ENCODE measurements at places on chromosomes 16 and 17.

DNA sequence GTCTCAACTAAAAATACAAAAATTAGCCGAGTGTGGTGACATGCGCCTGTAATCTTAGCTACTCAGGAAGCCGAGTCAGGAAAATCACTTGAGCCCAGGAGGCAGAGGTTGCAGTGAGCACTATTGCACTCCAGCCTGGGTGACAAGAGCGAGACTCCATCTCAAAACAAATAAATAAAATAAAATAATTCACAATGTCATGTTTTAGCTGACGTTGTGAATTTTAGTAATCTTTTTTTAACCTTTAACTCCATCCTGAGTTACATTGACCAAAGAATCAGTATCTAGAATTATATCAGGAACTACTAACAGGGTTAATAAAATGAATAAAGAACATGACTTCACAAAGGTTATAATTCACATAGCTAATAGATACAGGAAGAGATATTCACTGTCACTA lies 5.9 kb downstream of the RBL2 start:
- no peak for DNase-seq

- no peak for DNase-seq
Measured at GRCh38 chr16:78589331-78589730, 489.9 kb downstream of the WWOX start.

GRCh38 chr17:47941246-47942095 lies at the start of gene PNPO:
PNPO (plus strand) TSS chr17:47941571; CDS start chr17:47941676, 105 bp downstream.
- peak; percentile 59 for DNase-seq

- DNase-seq: no peak
Measured at GRCh38 chr17:47717261-47717697, 15.8 kb upstream of the TBX21 start.

DNA sequence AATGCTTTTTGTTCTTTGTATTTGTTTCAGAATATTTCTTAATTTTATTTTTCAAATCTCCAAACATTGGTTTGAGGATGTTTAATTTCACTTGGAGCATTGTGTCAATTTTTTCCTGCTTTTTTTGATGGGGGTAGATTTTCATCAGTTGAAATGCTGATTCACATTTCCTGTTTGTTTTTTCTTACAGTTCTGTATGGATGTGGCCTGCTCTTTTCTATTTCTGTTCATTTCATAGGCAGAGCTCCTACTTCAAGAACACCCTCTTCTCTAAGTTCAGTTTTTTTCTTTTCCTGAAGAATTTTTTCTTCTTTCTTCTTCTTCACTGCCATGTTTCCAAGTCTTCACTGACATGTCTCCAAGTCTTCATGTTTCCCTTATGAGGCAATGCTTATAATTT lies 8.8 kb downstream of the MBTD1 start:
- DNase-seq: no peak

DNA sequence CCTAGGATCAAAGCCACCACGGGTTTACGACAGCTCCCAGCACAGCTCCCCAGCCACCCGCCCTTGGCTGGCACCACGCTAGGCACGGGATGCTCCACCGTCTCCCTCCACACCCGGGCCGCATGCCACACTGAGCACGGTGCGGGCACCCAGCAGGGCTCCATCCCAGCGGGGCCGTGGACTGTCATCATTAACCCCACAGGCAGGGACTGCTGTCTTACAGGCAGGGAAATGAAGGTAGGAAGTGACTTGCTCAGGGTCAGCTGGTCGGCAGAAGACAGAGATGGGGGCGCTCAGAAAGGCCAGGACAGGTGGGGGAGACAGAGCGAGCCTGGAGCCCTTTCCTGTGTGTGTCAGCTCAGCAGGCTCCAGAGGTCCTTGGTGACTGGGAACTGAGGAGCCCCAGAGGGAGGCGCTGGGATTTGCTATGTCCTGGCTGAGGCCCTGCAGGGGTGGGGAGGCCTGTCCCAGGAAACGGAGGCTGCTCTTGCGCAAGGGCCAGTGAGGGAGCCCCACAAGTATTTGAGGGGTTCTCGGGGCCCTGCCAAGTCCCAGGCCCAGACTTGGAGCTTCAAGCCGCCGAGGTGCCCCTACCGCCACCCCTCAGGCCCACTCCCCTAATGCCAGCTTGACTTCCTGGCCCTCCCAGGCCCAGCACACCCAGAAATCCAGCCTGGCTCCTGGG lies 3.2 kb downstream of the UBALD1 start:
- DNase-seq: no peak

- no peak for DNase-seq
Measured at GRCh38 chr16:85398050-85398451, 215.1 kb upstream of the GSE1 start.

DNA sequence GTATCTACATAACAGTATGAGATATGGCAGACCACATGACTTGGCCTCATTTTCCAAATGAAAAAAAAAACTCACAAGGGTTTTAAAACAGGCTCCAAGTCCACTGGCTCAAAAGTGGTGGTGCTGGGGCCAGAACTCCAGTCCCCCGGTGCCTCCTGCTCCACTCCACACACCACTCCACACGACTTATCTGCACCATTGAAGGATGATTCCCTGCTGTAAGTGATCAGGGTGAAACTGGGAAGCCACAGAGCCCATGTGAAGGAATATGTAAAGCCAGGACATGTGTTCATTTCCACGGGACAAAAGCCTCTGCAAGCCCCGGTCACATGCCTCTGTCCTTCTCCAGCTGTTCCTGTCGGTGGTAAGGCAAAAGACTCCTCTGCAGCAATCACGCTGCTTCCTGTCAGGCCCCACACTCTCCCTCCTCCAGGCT lies 97.2 kb downstream of the ZNF18 start:
- DNase-seq: no peak

- no peak for DNase-seq
Measured at GRCh38 chr17:49775546-49776260, 11.8 kb upstream of the FAM117A start.

- DNase-seq: no peak
Measured at GRCh38 chr17:47713980-47714700, 18.9 kb upstream of the TBX21 start.

DNA sequence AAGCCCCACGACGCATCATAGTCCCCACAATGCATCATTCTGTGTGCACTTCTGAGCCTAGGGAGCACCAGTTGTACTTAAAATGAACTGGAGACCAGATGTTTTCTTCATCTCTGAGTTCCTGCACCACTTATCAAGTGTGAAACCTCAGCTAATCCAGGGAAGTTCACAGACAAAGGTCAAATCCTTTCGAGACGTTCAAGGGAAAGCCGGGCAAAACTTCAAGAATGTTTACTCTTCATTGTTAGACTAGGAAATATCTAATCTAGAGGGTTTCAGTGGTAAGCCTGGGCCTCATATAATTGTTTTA lies 4.6 kb upstream of the PMP22 start:
- DNase-seq: no peak

DNA sequence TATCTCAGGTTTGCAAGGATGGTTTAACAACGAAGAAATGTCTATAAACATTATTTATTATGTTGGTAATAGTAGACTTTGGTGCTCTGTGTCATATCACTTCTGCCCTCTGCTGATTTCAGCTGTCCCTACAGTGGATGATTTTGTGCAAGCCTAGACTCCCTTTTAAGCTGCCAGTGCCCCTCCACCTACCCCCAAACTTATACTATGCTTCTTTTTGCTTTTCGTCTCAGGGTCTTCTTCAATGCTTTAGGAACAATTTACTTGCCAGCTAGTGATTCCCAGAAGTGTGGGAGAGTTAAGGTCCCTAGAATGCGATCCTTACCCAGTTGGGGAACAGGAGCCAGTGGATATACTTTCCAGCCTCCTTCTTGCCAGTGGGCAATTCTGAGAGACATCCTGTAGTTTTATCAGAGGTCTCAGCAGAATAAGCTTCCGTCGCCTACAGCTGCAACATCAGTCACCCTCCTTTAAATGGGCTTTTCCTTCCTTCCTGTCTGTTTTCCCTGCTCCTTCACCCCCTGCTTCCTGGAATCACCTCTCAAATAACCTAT lies 4.1 kb downstream of the ICAM2 start:
- DNase-seq: no peak

DNA sequence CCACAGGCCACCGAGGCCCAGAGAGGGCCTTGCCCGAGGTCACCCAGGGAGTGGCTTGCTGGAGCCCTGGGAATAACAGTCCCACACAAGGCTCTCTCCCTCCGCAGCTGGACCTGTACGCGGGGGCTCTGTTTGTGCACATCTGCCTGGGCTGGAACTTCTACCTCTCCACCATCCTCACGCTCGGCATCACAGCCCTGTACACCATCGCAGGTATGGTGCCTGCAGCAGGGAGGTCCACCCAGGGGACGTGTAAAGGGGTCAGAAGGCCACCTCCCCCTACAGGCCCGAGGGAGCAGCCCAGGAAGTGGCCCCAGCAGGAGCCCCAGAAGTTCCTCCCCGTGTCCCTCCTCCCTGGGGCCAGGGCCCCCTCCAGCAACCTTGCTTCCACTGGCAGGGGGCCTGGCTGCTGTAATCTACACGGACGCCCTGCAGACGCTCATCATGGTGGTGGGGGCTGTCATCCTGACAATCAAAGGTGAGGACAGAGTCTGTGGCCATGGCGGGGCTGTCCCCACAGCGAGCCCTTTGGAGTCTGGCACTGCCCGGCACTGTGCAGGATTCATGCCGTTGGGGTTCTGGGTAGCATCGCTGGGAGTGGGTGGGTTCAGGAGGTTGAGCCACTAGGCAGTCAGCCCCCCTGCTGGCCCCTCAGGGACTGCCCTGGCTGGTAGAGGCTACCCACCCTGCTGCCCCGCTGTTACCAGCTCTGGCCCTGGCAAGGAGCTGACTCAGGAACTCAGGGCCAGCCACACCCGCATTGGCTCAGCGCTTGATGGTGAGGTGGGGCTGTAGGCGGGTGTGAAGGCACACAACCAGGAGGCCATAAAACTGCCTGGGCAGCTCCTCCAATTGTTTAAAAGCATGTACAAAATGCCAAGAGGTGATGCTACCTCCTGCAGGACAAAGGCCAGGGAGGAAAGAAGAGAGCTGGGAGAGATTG lies 17.3 kb downstream of the SLC5A10 start:
- no peak for DNase-seq

GRCh38 chr16:11742093-11742535 lies 543 bp downstream of the TXNDC11 start:
- DNase-seq: no peak

GRCh38 chr16:85821390-85822135 lies 22.1 kb downstream of the COX4I1 start:
- DNase-seq: peak; percentile 59

DNA sequence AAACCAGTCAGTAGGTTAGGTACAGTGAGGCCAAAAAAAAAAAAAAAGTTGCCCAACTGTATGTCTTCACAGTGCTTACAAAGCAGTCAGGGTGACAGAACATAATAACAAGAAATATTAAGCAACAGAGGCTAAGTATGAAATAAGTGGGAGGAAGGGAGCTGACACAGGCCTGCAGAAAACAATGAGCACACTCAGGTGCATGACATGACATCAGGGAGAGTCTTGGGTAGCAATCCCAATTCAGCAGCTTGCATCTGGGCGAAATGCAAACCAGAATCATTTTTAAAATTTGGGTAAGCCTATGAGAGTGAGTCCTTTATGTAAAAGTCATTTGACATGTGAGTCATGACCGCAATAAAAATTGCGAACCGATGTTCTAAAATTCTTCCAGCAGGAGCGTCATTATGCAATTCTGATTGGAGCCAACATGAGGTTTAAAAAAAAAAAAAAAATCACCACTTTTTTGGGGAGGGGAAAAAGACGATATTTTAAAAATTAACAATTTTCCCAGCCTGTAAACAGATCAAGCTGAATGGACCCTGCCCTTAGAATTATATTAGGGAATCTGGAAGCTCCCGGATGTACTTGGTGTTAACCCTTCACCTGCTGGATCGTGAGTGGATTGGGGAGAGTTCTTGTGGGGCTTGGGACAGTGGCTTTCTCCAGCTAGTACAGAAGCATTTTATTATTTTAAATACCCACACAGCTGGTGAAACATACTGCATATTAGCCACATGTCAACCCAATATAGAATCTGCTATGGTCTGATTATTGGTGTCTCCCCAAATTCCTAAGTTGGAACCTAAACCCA lies 127.9 kb downstream of the NPIPB5 start:
- DNase-seq: no peak

GRCh38 chr16:68519225-68519745 lies 19.8 kb upstream of the ZFP90 start:
- no peak for DNase-seq

DNA sequence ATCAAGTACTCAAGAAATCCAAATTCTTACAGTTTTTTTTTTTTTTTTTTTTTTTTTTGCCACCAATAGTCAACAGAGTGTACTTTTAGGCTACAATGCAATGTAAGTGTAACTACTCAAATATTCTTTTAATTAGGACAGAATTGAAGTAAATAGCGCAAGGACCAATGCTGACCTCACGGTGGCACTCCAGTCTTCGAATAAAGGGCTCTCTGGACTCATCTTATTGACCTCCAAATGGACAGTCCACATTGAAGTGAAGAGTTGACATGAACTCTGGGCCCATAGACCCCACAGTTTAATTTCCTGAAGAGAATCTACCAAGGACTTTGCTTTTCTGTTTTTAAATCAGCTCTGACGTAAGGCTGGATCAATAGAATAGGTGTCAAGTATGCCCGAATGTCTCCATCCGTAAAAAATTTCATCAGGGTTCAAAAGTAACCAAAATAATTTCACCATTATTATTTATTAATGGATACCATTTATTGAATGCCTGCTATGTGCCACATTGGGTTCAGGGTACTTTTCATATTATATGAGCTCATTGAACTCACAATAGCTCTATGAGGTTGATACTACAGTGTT lies 7.3 kb upstream of the DDX52 start:
- DNase-seq: no peak

GRCh38 chr17:39706921-39707337 lies 7.1 kb downstream of the ERBB2 start:
- no peak for DNase-seq

DNA sequence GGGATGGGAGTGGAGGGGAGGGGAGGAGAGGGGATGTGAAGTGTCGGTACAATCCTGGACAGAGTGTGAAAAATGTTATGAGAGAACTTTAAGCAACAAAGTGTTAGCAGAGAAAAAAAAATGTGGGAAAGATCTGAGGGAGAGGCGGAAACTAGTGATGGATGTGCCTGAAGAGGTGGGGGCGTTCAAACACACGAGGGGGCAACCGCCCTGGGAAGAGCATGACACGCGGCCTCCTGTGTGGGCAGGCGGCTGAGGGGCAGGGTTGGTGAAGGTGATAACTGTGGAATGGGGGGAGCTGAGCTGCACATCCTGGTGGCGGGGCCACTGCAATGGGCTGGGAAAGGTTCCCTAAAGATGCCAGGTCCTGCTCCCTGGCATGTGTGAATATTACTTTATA lies 30.1 kb downstream of the IFT140 start:
- no peak for DNase-seq

DNA sequence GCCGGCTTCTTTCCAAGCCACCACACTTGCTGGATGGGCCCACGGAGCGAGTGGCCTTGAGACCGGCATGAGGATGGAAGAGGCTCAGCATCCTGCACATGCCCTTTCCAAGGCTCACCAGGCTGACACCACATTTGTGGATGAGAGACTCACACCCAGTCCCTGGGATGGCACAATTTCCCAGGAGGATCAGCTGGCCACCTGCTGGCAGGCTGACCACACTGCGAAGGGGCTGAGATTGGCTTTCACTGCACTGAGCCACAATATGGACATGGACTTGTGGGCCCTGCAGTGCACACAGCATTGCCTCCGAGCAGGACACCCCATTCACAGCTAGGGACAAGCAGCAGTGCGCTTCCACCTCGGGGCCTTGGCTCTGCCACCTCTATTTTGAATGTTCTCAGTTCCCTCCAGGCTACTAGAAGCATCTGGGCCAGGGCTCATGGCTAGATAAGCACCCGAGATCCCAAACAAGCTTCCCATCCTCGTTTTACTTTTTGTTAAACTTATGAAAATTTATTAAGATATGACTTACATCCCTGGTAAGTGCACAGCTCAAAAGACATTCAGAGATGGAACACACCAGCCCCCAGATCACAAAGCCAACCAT lies 25.3 kb upstream of the KSR1 start:
- no peak for DNase-seq

- DNase-seq: no peak
Measured at GRCh38 chr16:66170989-66171388, 195.5 kb upstream of the CDH5 start.
